ENCODE measurements at places on chromosomes 7 and 10. TPM values are rescaled to one million over a fixed set of nuclear protein-coding genes. Genes with fewer than 3 reads are reported as not detected.

GRCh38 chr10:47047577-47048525 is 136.6 kb downstream of the PTPN20 start:
- DNase-seq, result peak; percentile 98

The VWC2 gene
- not detected for total RNA-seq

GRCh38 chr7:151851145-151851751 is 25.7 kb downstream of the PRKAG2 start:
- peak; percentile 90 for DNase-seq

GRCh38 chr10:69100136-69100872 is 12.4 kb downstream of the SRGN start:
- no peak for DNase-seq

The HSPA12A gene
- 10.0 TPM for total RNA-seq

DNA sequence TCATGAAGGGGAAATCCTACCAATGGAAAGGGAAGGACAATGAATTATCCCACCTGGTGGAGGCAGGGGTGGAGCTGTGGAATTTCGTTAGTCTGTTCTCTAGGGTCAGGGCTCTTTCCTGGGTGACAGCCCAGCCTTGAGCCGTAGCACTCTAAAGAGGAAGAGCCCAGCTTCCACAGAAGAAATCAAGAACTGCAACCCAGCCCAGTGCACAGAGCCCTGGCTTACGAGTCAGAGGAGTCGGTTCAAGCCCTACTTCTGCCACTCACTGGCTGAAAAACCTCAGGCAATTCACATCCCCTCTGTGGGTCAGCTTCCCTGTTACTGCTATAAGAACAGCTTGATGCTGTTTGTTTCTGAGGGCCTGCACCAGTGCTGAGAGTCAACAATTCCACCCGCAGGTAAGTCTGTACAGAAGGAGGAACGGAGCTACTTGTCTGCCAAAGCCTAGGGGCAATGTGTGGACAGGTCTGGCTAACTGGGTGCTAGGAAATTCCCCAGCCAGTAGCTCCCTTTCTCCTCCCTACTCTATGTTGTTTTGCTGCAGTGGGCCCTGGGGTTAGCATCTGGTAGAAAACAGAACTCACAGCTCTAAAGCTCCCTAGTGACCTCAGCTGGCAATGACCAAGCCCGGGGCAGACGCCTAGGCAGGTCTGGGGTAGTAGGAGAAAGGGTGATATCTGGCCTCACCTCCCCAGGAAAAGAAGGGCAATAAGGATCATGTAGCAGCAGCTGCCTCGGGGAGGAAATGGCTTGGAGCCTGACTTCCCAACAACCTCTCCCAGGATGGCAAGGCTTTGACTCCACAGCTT is 3.3 kb downstream of the AVPI1 start:
- DNase-seq, result peak; percentile 92

DNA sequence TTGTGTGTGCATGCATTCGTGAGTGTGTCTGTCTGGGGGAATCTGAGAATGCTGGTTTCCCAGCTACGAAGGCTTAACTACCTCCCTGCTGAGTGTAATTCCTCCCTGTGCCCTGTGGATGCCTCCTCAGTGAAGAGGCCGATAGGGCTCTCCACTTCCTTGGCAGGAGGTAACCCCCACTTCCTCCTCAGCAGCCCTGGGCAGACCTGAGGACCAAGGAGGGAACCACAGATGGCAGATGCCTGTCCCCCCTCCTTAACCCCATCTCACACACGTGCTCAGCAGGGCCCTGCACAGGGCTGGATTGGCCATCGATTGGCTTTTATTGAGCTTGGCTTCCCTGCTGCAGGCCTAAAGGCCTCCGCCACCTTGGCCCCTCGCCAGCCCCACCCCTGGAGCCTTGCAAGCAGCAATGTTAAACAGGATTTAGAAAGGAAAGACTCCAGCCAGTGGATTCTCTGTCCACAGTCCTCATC is 45.6 kb upstream of the LRRC4 start:
- DNase-seq, result no peak

GRCh38 chr7:96426027-96426426 is 104.1 kb upstream of the SLC25A13 start:
- DNase-seq, result no peak

The TMEM236 gene
- total RNA-seq, result under 0.01 TPM

DNA sequence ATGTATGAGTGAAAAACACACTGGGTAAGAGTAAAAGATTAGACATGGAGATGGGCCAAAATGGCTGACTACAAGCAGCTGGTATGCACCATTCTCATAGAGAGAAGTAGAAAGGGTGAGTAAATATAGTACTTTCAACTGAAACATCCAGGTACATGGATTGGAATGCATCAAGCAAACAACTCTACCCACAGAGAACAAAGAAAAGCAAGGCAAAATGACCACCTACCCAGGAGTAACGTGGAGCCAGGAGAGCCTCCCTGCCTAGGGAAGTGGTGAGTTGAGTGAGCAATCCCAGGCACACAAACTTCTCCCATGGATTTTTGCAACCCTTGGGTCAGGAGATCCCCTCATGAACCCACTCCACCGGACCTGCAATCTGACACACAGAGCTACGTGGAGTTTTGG is 212.8 kb downstream of the PTN start:
- DNase-seq, result no peak

The CPED1 gene
- 37.4 TPM for total RNA-seq

- DNase-seq, result no peak
Observed at GRCh38 chr10:11683529-11684320, 58.5 kb upstream of the ECHDC3 start.

GRCh38 chr10:3407208-3407607 is 234.6 kb upstream of the PITRM1 start:
- peak; percentile 76 for DNase-seq

The NPSR1 gene
- not detected for total RNA-seq

- DNase-seq, result no peak
Observed at GRCh38 chr10:133618851-133619250, 7.7 kb downstream of the FRG2B start.

- DNase-seq, result no peak
Observed at GRCh38 chr10:89171263-89171872, 35.7 kb downstream of the CH25H start.

The MMRN2 gene
- 1.1 TPM for total RNA-seq

DNA sequence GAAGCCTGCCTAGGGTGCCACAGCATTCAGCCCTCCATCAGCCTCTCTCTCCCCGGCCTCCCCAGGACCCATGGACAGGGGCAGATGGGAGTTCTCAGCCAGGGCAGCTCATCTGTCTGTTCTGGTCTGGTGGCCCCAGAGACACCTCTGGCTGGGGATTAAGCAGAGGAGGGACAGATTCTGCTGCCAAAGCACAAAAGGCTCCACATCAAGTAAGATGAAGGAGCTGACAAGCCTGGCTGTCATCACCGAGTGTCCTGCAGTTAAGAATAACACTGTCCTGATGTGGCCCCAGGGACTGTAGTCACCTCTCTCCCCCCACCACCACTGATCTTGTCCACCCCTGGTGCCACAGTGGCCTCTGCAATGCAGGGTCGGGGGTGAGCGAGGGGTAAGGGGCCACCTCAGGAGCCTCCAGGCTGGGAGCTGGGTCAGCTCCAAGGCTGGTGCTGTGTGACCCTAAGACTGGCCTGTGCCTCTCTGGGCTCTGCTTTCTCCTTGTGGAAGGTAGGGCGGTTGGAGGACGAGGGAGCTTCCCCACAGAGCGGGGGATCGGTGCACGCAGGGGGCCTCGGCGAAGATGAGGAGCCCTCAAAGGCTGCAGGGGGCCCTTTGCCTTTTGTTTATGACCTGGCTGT is 18.7 kb downstream of the C10orf105 start:
- no peak for DNase-seq

DNA sequence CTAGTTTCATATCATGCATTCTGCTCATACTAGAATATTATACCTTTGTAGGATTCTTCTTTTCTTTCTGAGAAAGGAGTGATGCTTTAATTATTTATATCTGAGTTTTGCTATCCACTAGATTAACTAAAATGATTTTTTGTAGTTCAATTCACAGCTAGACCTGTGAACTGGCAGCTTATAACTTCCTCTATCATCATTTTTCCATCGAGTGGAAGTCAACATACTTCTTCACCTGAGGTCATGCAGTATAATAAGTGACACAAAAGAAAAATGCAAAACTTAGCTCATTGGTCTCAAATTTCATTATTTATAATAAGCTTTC is 8.0 kb downstream of the LRRN3 start:
- DNase-seq, result no peak

The C7orf57 gene
- total RNA-seq, result under 0.01 TPM

The ALOX5 gene
- not detected for total RNA-seq

DNA sequence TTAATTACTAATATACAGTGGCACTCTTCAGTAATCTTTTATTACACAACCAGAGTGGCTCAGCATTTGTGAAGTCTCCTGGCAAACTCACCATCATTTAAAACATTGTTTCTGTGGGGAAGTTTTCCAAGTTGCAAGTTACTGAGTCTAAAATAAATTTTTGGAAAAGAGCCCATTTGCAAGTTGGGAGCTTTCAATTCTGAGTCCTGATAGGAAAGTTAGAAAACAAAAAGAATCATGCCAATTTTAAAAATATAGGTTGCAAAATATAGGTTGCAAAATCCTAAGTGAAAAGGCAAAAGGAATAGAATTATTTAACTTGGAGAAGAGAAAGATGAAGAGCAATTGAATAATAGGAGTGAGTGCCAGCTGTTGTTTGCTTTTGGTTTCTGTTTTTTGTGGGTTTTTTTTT is 378.8 kb upstream of the C7orf33 start:
- DNase-seq, result no peak

The ZRANB1 gene
- 34.7 TPM for total RNA-seq

DNA sequence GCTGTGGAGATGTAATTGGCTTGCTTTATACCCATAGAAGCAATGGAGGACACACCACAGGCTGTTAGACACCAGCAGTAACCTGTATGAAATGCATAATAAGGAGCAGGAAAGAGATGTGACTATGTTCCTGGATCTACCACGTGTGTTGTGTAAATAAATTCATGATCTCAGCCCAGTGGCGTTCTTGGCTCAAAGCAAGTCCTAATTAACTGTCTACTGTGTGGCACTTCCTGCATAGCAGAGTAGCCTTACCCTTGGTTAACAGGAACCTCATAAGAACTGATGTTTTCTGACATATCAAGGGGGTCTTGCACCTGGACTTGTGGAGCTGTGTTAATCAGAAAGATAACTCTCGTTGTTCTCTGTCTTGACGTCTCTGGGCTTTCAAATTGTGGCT is 25.7 kb upstream of the FAM180A start:
- DNase-seq, result no peak

The RSBN1L gene
- 21.4 TPM for total RNA-seq

The PANK1 gene
- 5.8 TPM for total RNA-seq

The PRF1 gene
- total RNA-seq, result not detected

- DNase-seq, result peak; percentile 77
Observed at GRCh38 chr10:103551619-103552602, 58.4 kb downstream of the NEURL1 start.

DNA sequence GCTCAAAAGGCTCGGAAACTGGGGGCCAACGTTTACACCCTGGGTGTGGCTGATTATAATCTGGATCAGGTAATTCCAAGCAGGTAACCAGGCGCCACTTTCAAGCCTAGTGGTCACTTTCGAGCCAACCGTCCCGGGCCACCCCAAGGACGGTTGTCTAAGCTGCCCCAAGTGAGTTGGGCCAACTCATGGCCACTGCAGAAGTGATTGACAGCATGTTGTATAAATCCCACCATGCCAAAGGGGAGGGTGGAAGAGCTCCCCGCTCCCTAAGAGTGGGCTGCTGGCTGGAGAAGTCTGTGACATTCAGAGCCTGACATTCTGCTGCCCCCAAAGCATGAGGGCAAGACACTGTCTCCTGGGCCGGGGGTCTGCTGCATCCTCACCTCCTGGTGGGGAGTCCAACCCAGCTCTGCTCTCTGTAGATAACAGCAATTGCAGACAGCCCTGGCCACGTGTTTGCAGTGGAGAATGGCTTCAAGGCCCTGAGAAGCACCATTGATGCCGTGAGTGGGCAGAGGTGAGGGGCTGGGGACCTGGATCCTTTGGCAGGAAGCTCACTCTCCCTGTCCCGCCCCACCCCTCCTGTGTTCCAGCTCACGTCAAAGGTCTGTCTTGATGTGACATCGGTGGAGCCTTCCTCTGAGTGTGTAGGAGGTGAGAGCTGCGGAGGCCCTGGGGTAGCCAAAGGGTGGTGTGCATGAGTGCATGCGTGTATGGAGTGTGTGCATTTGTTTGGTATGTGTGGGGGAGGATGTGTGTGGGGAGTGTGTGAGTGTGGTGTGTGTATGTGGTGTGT is 10.8 kb downstream of the ANTXRL start:
- DNase-seq, result no peak

The CXCL12 gene
- 358 TPM for total RNA-seq

- no peak for DNase-seq
Observed at GRCh38 chr7:24880886-24881285, 99.1 kb downstream of the OSBPL3 start.

DNA sequence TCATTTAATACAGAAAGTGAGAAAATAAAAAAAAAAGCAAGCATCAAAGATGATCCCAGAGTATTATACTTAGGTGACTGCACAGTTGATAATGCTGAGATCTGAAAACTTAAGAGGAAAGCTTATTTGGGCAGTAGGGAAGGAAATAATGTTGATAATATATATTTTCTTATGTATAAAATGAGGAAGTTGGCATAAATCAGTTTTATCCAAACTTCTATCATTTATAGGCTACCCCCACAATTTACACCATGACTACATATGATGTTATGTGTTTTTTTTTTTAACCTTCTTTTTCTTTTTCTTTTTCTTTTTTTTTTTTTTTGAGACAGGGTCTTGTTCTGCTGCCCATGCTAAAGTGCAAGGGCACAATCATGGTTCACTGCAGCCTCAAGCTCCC is 108.2 kb upstream of the PLXDC2 start:
- no peak for DNase-seq

DNA sequence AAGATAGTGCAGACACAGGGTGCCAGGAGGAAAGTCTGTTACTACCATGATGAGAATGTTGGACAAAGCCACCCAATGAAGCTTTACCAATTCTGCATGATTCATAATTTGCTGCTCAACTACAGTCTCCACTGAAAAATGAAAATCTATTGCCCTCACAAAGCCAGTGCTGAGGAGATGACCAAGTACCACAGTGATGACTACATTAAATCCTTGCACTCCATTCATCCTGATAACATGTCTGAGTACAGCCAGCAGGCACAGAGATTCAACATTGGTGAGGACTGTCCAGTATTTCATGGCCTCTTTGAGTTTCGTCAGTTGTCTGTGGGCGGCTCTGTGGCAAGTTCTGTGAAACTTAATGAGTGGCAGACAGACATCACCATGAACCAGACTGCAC is 144.0 kb downstream of the PLCE1 start:
- DNase-seq, result no peak

DNA sequence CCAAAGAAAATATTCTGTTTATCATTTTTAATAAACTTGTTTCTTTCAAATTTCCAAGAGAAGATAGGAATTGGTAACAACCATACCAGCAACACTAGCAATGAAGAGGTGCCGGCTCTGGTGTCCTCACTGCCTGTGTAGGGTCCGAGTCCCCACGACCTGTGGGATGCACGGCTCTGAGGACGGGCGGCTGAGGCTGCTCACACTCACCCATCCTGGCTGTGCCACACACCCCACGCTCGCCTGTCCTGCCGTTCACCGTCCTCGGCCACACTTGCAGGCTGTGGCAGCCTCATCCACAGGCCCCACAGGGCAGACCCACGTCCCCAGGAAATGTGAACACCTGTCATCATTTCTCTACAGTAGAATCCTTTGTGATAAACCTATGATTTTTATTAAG is 48.2 kb upstream of the DPYSL4 start:
- DNase-seq, result no peak

- DNase-seq, result no peak
Observed at GRCh38 chr10:24907956-24908355, 44.5 kb downstream of the PRTFDC1 start.

- DNase-seq, result no peak
Observed at GRCh38 chr10:51651063-51651462, 48.3 kb downstream of the CSTF2T start.
